ENCODE measurements at places on chromosomes 2 and 18.

GRCh38 chr2:164850235-164850634, 8.6 kb upstream of the COBLL1 start:
- DNase-seq, result peak; percentile 81

DNA sequence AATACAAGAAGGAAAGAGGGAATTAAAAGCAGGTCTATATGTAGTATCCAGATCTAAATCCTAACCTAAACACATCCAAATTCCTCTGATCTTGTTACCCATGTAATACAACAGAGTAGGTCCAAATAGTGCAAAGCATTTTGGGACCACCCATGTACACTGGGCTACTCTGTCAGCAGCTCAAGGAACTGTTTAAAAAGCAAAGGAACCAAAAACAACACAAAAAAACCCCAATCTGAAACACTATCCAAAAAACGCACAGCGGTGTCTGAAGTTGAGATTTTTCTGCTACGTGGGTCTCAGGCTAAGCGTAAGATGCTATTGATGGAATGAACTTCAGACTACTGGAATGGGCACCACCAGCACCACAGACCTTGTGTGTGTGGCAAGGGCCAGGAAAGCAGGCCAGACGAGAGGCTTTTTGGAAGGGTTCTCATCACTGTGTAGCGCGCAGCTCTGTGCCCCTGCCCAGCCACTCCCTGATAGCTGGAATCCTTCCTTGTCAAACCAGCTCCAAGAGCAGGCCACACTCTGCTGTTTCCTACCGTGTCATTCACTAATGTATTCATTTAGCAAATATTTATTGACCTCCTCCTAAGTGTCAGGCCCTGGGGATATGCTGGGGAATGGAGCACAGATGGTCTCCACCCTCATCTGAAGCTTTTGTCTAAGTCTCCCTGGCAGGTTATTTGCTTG, 101.4 kb downstream of the COLEC12 start:
- DNase-seq, result no peak

GRCh38 chr18:62852851-62853250, 137.5 kb downstream of the PHLPP1 start:
- DNase-seq, result no peak

- DNase-seq, result no peak
These were observed 160.2 kb upstream of the NCK2 start for GRCh38 chr2:105584435-105585010.

- no peak for DNase-seq
These were observed 75.3 kb downstream of the CCDC148 start for GRCh38 chr2:158381205-158381604.

DNA sequence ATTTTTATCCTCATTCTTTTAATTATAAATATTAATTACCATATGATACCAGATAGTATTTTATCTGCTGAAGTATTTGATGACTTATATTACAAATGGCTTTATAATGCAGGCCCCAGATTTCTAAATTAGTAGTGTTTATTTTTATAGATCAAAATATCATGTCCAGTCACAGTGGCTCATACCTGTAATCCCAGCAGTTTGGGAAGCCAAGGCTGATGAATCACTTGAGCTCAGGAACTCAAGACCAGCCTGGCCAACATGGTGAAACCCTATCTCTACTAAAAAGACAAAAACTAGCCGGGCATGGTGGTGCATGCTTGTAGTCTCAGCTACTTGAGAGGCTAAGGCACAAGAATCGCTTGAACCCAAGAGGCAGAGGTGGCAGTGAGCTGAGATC, 100.1 kb upstream of the ARHGAP15 start:
- DNase-seq, result no peak

- DNase-seq, result no peak
These were observed at the start of gene CHRND for GRCh38 chr2:232525791-232526371. TSS of gene CHRND (plus strand) at chr2:232526160. CDS start at chr2:232526216, 56 bp downstream.

GRCh38 chr2:230602562-230603230, 109.9 kb upstream of the CAB39 start:
- peak; percentile 53 for DNase-seq

- peak; percentile 91 for DNase-seq
These were observed 121.0 kb upstream of the SLC39A10 start for GRCh38 chr2:195535911-195536522.

GRCh38 chr2:207107131-207107530, 58.6 kb downstream of the KLF7 start:
- no peak for DNase-seq

DNA sequence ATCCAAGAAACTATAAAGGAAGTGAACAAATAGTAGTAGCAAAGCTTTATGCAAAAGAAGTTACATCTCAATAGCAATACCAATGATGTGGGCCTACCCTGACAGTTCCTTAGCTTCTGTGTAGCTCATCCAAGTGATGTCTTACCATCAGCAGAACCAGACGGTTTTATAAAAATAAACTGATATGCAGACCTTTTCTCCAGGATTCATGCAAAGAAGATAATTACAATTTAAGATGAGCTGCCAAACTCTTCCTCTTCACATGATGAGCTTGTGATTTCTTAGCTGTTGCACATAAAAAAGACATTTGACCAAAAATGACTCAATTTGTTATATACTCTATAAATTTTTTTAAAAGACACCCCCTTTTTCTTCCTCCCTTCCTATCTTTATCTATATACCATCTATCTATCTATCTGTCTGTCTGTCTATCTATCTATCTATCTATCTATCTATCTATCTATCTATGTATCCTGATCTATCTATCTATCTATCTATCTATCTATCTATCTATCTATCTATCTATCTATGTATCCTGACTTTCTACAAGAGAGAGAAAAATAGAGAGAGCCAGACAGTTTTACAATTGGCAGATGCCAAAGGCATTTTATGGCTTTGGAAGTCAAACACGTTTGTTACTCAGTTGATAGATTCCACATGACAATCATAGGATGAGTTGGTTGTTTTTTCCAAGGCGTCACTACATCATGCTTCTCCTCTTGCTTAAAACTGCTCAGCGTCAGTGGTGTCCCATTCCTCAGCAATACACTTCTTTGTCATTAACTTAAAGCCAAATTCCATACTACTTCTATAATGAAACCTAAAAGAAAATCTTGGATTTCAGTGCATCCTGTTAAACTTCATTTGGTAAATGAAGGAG, 65.9 kb upstream of the ACTR3 start:
- DNase-seq, result no peak

DNA sequence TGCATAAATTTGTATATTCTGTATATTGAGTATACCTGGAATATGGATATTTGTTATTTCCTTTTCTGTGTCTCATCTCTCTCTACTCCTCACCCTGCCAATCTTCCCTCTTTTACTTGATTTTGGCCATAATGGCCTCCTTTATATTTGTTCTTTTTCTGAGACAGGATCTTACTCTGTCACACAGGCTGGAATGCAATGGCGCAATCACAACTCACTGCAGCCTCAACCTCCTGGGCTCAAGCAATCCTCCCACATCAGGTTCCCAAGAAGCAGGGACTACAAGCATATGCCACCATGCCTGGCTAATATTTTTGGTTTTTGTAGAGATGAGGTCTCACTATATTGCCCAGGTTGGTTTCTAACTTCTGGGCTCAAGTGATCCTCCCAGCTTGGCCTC, 30.5 kb downstream of the PREPL start:
- DNase-seq, result peak; percentile 6

DNA sequence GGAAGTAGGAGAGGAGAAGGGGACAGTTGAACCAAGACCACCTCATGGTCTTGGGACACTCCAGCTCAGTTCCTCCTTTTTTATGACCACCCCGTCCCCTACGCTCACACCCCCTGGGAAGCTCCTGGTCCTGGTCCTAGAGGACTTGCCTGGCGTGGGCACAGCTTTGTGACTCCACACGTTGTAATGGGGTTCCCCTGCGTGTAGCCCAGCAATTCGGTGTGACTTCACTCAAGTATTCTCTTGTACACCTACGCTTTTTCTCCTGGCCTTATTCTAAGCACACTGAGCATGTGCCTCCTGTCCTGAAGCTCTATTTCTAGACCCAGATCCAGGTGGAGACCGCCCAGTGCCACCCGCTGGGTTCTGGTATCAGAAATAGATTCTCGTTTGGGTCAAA, 36.1 kb upstream of the B3GNT7 start:
- no peak for DNase-seq

DNA sequence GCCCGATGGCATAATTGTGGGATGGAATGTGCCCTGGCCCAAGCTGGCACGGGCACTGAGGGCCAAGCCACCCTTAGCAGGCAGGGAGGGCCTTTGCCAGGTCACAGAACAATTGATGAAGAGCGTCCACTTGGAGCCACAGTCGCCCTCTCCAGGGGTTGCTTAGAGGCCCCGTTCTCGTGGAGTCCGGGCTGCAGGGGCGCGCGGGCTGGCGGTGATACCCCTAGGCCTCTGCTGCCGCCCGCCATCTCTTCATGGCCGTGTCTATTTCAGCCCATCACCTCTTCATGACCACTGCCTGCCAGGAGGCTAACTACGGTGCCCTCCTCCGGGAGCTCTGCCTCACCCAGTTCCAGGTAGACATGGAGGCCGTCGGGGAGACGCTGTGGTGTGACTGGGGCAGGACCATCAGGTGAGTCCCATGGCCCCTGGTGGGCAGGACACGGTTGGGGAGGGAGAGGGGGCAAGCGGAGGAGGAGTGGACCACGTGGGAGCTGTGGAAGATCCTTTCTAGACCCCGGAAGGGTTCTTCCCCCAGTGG, 17.6 kb downstream of the RAMP1 start:
- DNase-seq, result no peak

DNA sequence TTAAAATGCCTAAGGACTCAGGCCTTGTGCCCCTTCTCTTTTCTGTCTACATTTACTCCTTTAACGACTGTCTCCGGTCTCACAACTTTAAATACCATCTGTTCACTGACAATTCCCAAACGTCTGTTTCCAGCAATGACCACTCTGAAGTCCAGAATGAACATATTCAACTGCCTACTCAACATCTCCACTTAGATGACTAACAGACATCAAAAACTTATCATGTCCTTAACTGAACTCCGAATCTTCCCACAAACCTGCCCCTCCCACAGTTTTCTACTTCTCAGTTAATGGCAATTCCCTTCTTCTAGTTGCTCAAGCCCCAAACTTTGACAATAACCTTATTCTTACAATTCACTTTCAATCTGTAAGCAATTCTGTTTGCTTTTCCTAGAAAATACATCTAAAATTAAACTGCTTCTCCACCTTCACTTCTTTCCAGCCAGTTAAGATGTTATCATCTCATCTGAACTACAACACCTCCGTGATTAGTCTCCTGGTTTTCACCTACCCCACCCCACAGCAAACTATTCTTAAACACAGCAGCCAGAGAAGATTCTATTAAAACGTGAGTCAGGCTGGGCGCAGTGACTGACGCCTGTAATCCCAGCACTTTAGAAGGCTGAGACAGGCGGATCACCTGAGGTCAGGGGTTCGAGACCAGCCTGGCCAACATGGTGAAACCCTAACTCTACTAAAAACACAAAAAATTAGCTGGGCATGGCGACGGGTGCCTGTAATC, 2.8 kb downstream of the C1D start:
- DNase-seq, result no peak

DNA sequence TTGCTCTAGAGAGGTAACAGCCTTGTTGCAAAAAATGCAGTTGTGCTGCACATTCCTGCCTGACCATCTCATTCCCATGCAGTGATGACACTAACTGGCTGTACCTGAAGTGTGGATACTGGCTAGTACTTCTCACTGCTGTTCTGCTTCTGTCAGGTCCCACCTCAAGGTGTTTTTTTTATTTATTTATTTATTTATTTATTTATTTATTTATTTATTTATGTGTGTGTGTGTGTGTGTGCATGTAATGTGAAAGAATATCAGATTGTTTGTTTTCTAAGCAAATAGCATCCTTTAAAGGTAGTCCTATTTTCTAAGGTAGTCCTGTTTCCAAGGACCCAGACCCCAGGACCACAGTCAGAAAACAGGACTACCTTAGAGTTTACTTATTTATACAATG, 87.2 kb upstream of the SYT4 start:
- DNase-seq, result no peak

GRCh38 chr18:75868031-75868430, 440.5 kb upstream of the SMIM21 start:
- no peak for DNase-seq

- peak; percentile 36 for DNase-seq
These were observed 903.9 kb upstream of the ZEB2 start for GRCh38 chr2:145423809-145424208.

DNA sequence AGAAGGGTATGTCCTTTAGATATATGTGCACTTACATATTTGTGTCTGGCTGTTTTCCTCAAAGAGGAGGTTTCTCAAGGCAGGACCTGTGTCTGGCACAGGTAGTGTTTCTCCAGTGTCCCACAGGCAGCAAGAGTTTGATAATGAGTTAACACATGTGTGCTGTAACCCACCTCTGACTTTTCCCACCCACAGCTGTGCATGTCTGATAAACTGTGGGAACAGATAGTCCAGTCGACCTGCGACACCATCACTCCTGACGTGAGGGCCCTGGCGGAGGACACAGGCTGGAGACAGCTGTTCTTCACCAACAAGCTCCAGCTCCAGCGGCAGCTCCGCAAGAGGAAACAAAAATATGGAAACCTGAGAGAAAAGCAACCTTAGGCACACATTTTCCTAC, 58.2 kb downstream of the SLC16A14 start:
- no peak for DNase-seq

- DNase-seq, result peak; percentile 5
These were observed 115.4 kb downstream of the MRO start for GRCh38 chr18:50704357-50704940.

DNA sequence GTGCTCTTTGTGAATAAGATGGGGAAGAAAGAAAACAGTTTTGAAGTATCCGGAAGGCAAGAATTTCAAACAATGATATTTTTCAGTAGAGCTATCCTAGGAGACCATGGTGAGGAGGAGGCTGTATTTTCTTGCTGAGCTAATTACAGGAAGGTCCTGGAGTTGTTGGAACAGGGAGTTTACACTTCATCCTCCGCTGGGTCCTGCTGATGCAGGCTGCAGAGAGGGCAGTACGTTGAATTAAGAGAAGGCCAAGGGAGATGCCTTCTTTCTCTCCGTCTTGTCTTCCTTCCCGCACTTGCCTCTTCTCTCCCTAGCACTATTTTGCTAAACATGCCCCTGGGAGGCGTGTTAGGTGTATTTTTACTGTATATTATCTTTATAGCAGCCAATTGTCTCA, 60.0 kb upstream of the EDAR start:
- DNase-seq, result no peak

GRCh38 chr18:47683774-47684173, 246.7 kb downstream of the SMAD2 start:
- no peak for DNase-seq

GRCh38 chr2:62998949-62999348, 51.7 kb upstream of the OTX1 start:
- no peak for DNase-seq

GRCh38 chr18:41395695-41396094, 559.3 kb upstream of the PIK3C3 start:
- DNase-seq, result no peak

GRCh38 chr2:70081221-70081620, 6.1 kb upstream of the PCBP1 start:
- no peak for DNase-seq

DNA sequence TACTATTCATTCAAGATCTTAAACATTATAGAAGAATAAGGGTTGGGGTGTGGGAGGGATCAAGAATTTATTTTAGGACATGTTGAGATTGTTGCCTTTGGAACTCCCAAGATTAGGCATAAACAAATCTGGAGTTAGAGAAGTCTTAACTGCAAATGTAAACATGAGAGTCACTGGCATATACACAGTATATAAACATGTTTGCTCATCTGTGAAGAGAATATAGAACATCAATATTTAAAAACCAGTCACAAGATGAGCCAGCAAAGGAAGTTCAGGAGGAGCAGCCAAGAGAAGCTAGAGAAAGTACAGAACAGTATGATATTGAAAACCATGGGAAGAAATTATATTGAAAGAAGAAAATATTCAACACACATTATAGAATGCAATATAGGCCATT, 638.6 kb upstream of the SLC39A10 start:
- no peak for DNase-seq
